ENCODE measurements at places on chromosomes 5 and 9. TPM values are rescaled to one million over a fixed set of nuclear protein-coding genes. Genes with fewer than 3 reads are reported as not detected.

DNA sequence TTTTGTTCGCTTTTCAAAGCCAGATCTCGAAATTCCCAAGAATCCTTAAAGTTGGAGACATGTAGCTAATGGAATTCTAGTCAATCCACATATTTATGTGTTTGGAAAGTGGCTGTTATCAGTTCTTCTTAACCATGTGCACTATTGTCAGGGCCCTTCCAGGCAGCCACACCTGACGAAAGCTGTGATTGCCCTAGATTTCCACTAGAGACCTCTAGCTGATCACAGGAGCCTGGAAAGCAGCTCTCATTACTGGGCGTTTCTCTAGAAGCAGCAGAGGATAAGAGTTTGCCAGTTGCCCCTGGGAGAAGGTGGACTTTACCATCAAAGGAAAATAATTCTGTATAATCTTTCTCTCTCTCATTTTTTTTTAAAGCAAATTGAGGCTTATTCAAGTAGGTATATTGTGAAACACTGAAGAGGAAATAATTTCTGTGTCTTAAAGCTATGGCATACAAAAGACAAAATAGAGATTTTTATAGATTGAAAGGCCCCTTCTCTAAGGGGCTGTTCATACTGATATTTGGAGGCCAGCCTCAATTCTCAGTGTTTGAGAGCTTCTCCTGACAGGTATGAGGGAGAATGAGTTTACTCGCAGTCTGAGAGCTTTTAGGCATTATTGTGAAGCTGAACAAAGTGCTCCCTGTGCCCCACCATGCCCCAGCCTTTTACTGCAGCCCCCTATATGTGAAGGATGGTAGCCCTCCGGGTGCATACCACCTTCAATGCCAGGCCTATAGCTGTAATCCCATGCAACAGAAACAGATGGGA lies 405.4 kb upstream of the ACTBL2 start:
- no peak overlapping the region for H3K4me3 ChIP-seq
- H3K27me3 ChIP-seq, result no peaks in the 10 kb centered on the region
- no peak overlapping the region for H3K27ac ChIP-seq
- no peaks in the 10 kb centered on the region for H3K4me1 ChIP-seq
- H3K36me3 ChIP-seq, result no peaks in the 10 kb centered on the region

DNA sequence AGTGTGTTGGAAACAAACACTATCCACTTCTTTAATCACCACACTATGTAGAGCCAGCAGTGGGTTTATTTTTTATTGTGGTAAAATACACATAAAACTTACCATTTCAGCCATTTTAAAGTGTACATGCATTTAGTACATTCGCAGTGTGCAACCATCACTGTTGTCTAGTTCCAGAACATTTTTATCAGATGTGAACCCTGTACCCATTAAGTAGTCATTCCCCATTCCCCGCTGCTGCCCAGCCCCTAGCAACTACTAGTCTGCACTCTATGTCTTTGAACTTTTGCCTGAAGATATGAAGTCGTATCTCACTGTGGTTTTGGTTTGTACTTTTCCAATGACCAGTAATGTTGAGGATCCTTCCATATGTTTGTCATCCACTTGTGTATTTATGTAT lies 30.2 kb upstream of the F2R start:
- no peaks in the 10 kb centered on the region for H3K36me3 ChIP-seq
- no peaks in the 10 kb centered on the region for H3K4me1 ChIP-seq
- no peak for DNase-seq
- no peak overlapping the region for H3K4me3 ChIP-seq
- H3K27me3 ChIP-seq, result no peaks in the 10 kb centered on the region

DNA sequence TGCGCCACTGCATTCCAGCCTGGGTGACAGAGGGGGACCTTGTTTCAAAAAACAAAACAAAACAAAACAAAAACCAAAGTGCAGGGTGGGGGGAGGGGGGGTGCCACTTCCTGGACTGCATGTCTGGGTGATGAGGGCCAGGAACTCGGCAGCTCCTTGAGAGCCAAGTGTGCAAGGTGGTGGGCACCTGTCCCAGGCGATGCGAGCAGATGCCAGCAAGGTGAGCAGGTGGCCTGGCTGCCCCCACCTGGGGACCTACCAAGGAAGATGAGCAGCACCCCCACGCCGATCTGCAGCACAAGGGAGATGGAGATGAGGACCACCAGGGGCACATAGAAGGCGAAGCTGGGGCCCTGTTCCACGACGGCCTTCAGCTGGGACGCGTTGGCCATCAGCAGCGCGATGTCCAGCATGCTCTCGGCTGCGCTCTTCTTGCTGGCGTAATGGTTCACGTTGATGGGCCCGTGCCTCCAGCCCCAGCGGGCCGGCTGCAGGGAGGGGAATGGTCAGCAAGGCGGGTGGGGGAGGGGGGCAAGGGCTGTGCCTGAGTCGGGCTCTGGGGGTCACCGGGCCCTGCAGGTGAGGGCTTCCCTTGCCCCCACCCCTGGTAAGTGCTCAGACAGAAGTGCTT lies 7.8 kb downstream of the NINJ1 start:
- no peaks in the 10 kb centered on the region for H3K27me3 ChIP-seq
- no peaks in the 10 kb centered on the region for H3K36me3 ChIP-seq
- H3K4me1 ChIP-seq, result peaks cover 59% of the 10 kb centered on the region

- no peak overlapping the region for H3K27ac ChIP-seq
- H3K4me1 ChIP-seq, result no peaks in the 10 kb centered on the region
- no peak overlapping the region for H3K4me3 ChIP-seq
- no peaks in the 10 kb centered on the region for H3K27me3 ChIP-seq
- no peaks in the 10 kb centered on the region for H3K36me3 ChIP-seq
Measured at GRCh38 chr9:90458485-90458884, 184.1 kb downstream of the DIRAS2 start.

DNA sequence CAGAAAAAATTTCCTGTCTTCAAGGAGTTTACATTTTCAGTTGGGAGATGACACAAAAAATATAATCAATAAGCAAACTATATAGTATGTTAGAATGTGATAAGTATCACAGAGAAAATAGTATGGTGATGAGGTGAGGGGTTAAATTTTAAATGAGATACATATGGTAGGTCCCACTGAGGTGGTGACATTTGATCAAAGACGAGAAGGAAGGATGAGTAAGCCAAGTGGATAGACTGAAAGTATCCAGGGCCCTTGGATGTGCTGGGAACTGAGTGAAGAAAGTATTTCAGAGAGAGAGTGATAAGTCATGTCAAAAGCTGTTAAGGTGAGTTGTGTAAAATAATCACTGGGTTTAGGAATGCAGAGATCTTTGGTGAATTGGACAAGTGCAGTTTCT lies 3.5 kb downstream of the CCDC192 start:
- H3K27ac ChIP-seq, result peak overlapping the region; percentile 61
- H3K27me3 ChIP-seq, result no peaks in the 10 kb centered on the region
- DNase-seq, result no peak
- no peaks in the 10 kb centered on the region for H3K36me3 ChIP-seq
- H3K4me1 ChIP-seq, result peaks cover 13% of the 10 kb centered on the region
- no peak overlapping the region for H3K4me3 ChIP-seq

DNA sequence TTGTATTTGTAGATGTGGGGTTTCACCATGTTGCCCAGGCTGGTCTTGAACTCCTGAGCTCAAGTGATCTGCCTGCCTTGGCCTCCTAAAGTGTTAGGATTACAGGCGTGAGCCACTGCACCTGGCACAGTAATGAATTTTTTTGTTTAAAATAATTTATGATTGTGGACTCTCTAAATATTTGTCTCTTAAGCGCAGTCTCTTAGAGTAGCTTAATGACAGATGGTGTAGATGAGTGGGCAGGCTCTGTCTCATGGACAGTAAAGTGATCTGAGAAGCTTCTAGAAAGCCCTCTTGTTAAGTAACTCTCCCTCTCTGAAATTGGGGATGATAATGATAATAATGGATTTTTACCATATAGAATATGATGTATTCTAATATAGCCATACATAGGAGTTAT lies 47.5 kb upstream of the KIAA1958 start:
- DNase-seq, result no peak
- no peak overlapping the region for H3K27ac ChIP-seq
- H3K36me3 ChIP-seq, result peaks cover 10% of the 10 kb centered on the region
- no peaks in the 10 kb centered on the region for H3K4me1 ChIP-seq
- no peaks in the 10 kb centered on the region for H3K27me3 ChIP-seq

DNA sequence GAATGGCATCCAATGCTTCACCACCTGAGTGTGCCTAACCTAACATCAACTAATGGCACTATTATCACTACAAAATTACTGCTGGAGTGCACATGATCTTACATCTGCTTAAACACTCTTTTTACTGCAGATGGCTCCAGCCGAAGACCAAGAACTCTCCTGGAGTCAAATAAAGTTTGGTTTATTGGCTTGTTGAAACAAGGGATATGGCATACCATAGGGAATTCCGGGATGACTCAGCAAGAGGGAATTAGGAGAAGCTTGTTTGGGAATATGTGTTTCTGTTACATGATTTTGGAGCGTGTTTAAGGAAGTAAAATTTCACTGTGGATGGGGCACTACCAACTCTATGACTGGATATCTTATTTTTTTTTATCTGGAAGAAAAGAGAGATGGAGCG lies 872.6 kb downstream of the DTWD2 start:
- H3K4me1 ChIP-seq, result no peaks in the 10 kb centered on the region
- no peak for DNase-seq
- no peak overlapping the region for H3K4me3 ChIP-seq
- H3K27me3 ChIP-seq, result no peaks in the 10 kb centered on the region

- H3K27ac ChIP-seq, result no peak overlapping the region
- no peak overlapping the region for H3K4me3 ChIP-seq
- H3K36me3 ChIP-seq, result no peaks in the 10 kb centered on the region
- no peak for DNase-seq
- H3K4me1 ChIP-seq, result no peaks in the 10 kb centered on the region
Measured at GRCh38 chr5:9104571-9105339, 441.1 kb downstream of the SEMA5A start.

DNA sequence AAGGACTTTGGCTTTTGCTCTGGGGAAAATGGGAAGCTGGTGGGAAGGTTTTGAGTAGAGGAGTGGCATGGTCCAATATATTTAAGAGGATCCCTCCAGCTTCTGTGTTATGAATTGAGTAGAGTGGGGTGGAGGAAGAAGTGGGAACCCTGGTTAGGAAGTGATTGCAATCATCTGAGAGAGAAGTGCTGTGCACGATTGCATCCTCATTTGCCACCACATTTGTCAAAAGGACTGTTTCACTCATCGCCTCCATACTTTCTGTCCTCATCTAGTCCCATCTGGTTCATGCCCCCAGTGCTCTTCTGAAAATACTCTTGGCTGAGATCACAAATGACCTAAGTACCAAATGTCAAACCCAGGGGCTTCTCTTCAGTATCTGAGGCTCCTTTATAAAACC lies 192.1 kb downstream of the RAB3C start:
- H3K4me3 ChIP-seq, result no peak overlapping the region
- H3K27ac ChIP-seq, result no peak overlapping the region
- H3K4me1 ChIP-seq, result no peaks in the 10 kb centered on the region
- no peak for DNase-seq

DNA sequence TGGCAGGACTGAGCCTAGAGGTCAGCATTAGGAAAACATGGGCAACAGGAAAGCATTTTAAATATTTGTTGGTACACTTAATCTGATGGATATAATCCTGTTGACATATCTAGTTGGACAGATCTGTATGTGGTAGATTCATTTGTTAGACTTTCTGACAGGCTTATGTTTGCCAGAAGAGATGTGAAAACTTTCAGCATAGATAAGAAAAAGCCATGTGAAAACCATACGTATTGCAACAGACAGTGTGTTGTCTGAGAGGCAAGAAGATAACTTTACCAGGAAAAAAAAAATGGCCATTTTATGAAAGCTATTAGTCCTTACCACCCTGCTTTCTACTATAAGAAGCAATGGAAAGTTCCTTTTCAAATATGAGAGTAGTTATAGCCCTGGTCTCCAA lies 1902.2 kb upstream of the C9orf72 start:
- no peak for DNase-seq
- no peaks in the 10 kb centered on the region for H3K27me3 ChIP-seq
- H3K36me3 ChIP-seq, result no peaks in the 10 kb centered on the region
- H3K4me3 ChIP-seq, result no peak overlapping the region
- H3K27ac ChIP-seq, result no peak overlapping the region

- H3K27ac ChIP-seq, result no peak overlapping the region
- peaks cover 21% of the 10 kb centered on the region for H3K36me3 ChIP-seq
- no peaks in the 10 kb centered on the region for H3K27me3 ChIP-seq
- H3K4me1 ChIP-seq, result peaks cover 81% of the 10 kb centered on the region
- no peak overlapping the region for H3K4me3 ChIP-seq
Measured at GRCh38 chr5:177540438-177540837, 13.9 kb downstream of the FAM193B start.

DNA sequence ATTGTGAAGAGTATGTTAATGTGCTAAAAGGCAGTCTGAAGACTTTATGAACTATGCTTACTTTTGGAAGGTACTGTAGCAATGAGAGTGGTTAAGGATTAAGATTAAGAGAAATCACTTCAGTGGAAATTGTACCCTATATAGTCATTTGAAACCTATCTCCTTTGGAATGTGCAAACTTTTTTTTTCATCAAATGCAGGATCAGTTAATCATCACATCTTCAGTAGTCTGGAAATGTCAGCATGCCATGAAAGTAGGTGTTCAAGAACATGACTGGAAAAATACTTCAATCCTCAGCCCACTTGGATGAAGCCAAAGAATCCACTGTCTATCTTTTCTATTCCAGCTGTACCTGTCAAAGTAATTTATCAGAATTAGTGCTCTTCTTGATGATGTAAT lies 157.8 kb upstream of the TMEM161B start:
- no peaks in the 10 kb centered on the region for H3K27me3 ChIP-seq
- no peak overlapping the region for H3K27ac ChIP-seq
- H3K4me3 ChIP-seq, result no peak overlapping the region
- no peak for DNase-seq

DNA sequence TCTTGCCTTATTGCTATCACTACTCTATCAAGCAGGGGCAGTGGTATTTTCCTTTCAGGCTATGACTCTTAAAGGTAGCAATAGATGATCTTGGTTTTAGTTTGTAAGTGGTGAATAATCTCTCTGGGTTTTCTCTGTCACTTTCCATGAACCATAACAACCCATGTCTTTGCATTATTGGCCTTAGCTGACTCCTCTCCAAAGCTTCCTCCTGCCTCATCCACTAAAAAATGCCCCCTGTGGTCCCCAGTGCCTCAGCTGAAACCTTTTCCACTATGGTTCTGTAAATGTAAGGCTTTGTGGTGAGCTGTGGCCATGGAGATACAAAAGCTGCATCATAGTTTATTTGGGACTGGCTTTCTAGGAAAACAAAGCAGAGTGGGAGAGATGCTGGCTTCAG lies 128.8 kb downstream of the GPBP1 start:
- peaks cover 10% of the 10 kb centered on the region for H3K4me1 ChIP-seq
- H3K36me3 ChIP-seq, result no peaks in the 10 kb centered on the region
- no peak overlapping the region for H3K27ac ChIP-seq
- no peaks in the 10 kb centered on the region for H3K27me3 ChIP-seq

- H3K27me3 ChIP-seq, result no peaks in the 10 kb centered on the region
- no peak overlapping the region for H3K4me3 ChIP-seq
- DNase-seq, result no peak
- H3K27ac ChIP-seq, result no peak overlapping the region
- no peaks in the 10 kb centered on the region for H3K36me3 ChIP-seq
- no peaks in the 10 kb centered on the region for H3K4me1 ChIP-seq
Measured at GRCh38 chr5:157890836-157891597, 32.1 kb upstream of the CLINT1 start.

GRCh38 chr9:76302543-76302942 lies 91.7 kb downstream of the RFK start:
- no peak for DNase-seq
- no peaks in the 10 kb centered on the region for H3K36me3 ChIP-seq
- peaks cover 4% of the 10 kb centered on the region for H3K4me1 ChIP-seq
- no peak overlapping the region for H3K4me3 ChIP-seq
- no peaks in the 10 kb centered on the region for H3K27me3 ChIP-seq

The GPR21 gene
- total RNA-seq, result not detected

The CCDC187 gene
- total RNA-seq, result not detected

The DDX4 gene
- total RNA-seq, result not detected

The PCAT7 gene
- not detected for total RNA-seq

The ACTBL2 gene
- not detected for total RNA-seq

The FAM163B gene
- not detected for total RNA-seq

The UNC5A gene
- not detected for total RNA-seq

The ECM2 gene
- 10.8 TPM for total RNA-seq

The NR5A1 gene
- 1.2 TPM for total RNA-seq

The HBEGF gene
- total RNA-seq, result 16.2 TPM
